ENCODE measurements at places on chromosomes 1 and 21. TPM values are rescaled to one million over a fixed set of nuclear protein-coding genes. Genes with fewer than 3 reads are reported as not detected.
A peak's percentile ranks its signal among the peaks of the same experiment; 100 is the strongest.

MLLT11 gene
- 0.56 TPM for total RNA-seq

WNT3A gene
- total RNA-seq, result 6.0 TPM

S100A7A gene
- not detected for total RNA-seq

OR10Z1 gene
- not detected for total RNA-seq

CD1E gene
- 2.6 TPM for total RNA-seq

RHD gene
- total RNA-seq, result not detected

TBX15 gene
- 0.15 TPM for total RNA-seq

PLEKHA6 gene
- total RNA-seq, result 7.6 TPM

GRCh38 chr1:33986390-33987095, 122.7 kb downstream of the HMGB4 start:
- DNase-seq, result no peak

- DNase-seq, result no peak
These were observed 85.1 kb downstream of the KCNN3 start for GRCh38 chr1:154784924-154785531.

DNA sequence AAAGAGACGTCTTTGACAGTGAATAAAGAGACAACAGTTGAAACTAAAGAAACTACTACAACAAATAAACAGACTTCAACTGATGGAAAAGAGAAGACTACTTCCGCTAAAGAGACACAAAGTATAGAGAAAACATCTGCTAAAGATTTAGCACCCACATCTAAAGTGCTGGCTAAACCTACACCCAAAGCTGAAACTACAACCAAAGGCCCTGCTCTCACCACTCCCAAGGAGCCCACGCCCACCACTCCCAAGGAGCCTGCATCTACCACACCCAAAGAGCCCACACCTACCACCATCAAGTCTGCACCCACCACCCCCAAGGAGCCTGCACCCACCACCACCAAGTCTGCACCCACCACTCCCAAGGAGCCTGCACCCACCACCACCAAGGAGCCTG, 68.5 kb downstream of the TPR start:
- no peak for DNase-seq

- no peak for DNase-seq
These were observed 1.7 kb upstream of the DUSP10 start for GRCh38 chr1:221743416-221744208.

GRCh38 chr1:65026235-65026634, 59.9 kb upstream of the JAK1 start:
- DNase-seq, result no peak

GRCh38 chr1:113917400-113918082, 11.6 kb upstream of the HIPK1 start:
- DNase-seq, result no peak

- no peak for DNase-seq
These were observed 855 bp upstream of the IVNS1ABP start for GRCh38 chr1:185317886-185318310.

- DNase-seq, result no peak
These were observed 18.0 kb upstream of the LRRC3 start for GRCh38 chr21:44437371-44437695.

DNA sequence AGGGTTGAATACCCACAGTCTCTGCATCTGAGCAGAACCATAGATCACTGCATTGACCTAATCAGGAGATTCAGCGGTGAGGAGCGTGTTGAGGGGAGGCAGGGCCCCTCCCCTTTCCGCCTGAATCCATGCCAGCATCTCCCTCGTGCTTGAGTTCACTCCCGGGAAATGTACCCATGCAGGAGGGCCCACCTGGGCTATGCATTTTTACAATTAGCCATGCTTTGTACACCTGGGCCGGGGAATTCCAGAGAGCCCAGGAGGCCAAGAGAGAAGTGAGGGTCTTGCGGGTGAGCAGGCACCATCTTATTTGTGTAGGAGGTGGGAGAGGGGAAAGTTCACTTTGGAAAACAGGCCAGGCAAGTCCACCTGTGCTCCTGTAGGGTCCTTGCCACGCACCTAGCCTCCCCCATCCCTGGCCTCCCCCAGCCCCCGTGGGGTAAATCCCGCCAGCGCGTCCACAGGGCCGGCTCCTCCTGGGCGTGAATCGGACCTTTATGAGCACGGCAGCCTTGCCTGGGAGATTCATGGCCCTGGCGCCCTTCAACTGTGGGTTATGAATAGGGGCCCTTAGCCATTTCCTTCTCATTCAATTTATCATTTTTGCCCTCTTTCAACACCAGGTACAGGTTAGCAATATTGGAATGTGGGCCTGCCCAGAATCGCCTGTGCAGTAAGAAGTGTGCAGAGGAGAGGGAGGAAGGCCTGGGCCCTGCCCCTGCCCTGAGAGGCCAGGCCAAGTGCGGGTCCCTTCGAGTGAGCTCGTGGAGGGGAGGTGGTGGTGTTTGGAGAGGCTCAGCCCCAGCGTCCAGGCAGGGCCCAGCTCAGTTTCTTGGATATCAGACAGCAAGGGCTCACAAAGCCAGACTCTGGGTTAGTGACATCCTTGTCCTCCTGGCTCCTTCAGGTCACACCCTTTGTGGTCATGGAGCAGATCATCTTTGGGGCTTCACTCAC, 84.4 kb upstream of the ACTRT2 start:
- peak; percentile 24 for DNase-seq

- no peak for DNase-seq
These were observed 71.7 kb downstream of the SEC16B start for GRCh38 chr1:177897998-177898654.
